ENCODE measurements at places on chromosomes 7 and 10. TPM values are rescaled to one million over a fixed set of nuclear protein-coding genes. Genes with fewer than 3 reads are reported as not detected.

SLC26A5 gene
- not detected for total RNA-seq

SLC39A12 gene
- not detected for total RNA-seq

PTPRZ1 gene
- total RNA-seq = not detected

TUBB8 gene
- total RNA-seq = not detected

ACTR3C gene
- 45.9 TPM for total RNA-seq

MAGI2 gene
- total RNA-seq = 0.23 TPM
